Lower leg skin (tissue), 4 donors: ENCODE measurements at places on chromosomes 12 and 14.

- no peak for DNase-seq
These were observed 57.0 kb upstream of the CNTN1 start for GRCh38 chr12:40635141-40635731.

- no peak for DNase-seq
These were observed 753.1 kb upstream of the TBX3 start for GRCh38 chr12:115437061-115437567.

DNA sequence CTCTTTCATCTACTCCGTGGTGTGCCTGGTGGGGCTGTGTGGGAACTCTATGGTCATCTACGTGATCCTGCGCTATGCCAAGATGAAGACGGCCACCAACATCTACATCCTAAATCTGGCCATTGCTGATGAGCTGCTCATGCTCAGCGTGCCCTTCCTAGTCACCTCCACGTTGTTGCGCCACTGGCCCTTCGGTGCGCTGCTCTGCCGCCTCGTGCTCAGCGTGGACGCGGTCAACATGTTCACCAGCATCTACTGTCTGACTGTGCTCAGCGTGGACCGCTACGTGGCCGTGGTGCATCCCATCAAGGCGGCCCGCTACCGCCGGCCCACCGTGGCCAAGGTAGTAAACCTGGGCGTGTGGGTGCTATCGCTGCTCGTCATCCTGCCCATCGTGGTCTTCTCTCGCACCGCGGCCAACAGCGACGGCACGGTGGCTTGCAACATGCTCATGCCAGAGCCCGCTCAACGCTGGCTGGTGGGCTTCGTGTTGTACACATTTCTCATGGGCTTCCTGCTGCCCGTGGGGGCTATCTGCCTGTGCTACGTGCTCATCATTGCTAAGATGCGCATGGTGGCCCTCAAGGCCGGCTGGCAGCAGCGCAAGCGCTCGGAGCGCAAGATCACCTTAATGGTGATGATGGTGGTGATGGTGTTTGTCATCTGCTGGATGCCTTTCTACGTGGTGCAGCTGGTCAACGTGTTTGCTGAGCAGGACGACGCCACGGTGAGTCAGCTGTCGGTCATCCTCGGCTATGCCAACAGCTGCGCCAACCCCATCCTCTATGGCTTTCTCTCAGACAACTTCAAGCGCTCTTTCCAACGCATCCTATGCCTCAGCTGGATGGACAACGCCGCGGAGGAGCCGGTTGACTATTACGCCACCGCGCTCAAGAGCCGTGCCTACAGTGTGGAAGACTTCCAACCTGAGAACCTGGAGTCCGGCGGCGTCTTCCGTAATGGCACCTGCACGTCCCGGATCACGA is 2.2 kb downstream of the SSTR1 start:
- no peak for DNase-seq

GRCh38 chr12:85713373-85713772 is 122.8 kb downstream of the RASSF9 start:
- DNase-seq = no peak

- no peak for DNase-seq
These were observed at the start of gene AKT1 for GRCh38 chr14:104794993-104795780. Gene AKT1 (minus strand): TSS chr14:104795748. CDS start chr14:104792643, 3,105 bp downstream.

DNA sequence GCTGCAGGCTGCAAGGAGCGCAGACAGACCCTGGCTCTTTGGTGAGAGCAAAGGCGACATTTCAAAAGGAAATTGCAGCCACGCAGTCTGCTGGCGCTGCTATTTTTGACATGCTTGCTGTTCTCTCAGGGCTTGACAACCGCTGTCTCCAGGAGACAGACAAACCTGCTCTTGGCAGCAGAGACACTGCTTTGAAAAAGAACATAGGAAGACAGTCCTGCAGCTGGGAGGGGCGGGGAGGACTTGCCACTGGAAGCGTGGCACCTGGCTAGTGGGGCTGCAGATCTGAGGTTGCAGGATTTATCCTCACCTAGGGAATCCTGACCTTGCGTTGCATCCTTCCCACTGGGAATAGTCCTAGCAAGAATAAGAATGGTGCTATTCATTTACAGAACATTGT is 91.8 kb upstream of the KCNA1 start:
- no peak for DNase-seq

- no peak for DNase-seq
These were observed 304.4 kb downstream of the TMEM132D start for GRCh38 chr12:129599406-129599805.

DNA sequence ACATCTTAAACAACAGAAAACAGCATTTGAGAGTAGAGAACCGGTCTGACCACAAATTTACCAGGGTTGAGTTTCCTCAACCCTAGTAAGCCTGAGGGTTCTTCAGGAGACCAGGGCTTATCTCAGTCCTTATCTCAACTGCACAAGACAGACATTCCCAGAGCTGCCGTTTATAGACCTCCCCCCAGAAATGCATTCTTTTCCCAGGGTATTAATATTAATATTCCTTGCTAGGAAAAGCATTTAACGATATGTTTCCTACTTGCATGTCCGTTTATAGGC is 12.3 kb downstream of the TMEM117 start:
- DNase-seq = no peak

DNA sequence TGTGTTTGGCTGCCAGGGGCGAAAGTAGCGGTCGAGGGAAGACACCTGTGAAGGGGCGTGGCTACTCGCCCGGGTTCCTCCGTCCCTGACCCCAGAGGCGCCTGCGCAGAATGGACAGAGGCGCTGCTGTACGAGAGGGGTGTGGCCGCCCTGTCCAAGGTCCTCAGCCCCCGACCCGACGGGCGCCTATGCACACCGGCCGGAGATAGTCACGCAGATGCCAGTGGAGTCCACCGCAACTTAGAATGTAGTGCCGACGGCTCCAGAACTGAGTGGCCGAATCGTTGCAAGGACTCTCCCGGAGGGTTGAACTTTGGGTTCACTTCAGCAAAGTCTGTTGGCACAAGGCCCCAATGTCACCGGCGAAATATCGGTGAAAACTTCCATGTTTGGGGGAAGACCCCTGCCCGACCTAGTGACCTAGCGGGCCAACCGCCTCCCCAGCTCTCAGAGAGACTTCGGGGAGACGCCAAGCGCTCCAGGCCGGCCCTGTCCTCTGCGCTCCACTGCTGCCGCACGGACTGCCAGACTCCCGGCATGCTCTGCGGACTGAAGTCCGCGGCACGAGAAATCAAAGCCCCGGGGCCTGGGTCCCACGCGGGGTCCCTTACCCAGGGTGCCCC is 541 bp upstream of the RNU6-7 start:
- peak; percentile 95 for DNase-seq

GRCh38 chr14:65080960-65081747 is 21.2 kb downstream of the MAX start:
- DNase-seq = no peak

DNA sequence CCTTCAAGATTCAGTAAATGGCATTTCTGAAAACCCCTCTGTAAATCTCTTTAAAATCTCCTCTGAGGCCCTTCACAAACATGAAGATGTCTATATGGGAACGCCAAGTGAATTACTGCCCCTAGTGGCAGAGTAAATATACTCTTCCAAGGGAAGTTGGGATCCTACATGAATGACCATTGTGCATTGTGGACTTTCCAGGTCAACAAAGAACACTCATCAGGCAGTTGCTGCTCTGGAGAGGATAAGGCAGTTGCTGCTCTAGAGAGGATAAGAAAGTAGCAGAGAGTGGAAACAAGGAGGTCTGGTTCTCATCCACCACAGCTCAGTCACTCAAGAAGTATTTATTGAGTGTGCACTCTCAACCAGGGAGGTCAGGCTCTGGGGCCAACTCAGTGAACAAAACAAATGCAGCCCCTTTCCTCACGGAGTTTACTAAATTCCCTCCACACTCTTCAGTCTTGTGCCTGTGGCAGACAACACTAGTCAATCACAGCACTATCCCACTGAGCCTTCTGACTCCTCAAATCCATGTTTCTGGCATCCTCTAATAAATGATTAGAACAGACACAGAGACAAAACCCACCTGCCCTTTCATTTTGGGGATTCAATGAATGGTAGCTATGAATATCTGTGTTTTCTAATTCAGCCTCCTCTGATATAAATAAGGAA is 52.9 kb downstream of the SVOP start:
- DNase-seq = no peak

DNA sequence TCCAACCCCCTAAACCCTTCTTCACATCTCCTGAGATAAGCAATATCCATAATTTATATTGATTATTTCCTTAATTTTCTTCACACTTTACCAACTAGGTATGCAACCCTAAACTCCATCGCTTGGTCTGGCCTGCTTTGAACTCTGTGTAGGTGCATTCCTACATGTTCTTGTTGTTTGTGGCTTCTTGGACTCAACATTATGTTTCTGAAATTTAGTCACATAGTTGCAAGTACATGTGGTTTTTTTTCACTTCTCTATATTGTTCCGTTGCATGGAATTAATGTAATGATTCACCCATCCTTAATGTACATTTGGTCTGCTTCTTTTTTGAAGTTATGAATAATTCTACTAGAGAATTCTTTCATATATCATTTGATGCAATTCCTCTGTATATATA is 1.6 kb upstream of the TAS2R30 start:
- DNase-seq = no peak

DNA sequence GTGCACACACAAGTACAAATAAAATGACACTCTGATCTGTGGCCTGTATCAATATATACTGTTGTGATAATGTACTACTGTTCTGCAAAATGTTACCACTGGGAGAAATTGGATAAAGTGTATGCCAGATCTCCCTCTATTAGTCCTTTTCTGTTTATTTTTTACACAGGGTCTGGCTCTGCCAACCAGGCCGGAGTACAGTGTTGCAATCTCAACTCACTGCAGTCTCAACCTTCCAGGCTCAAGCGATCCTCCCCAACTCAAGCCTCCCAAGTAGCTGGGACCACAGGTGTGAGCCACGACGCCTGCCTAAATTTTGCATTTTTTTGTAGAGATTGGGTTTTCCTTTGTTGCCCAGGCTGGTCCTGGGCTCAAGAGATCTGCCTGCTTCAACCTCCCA is 1.9 kb downstream of the NT5DC3 start:
- no peak for DNase-seq

- DNase-seq = no peak
These were observed 19.4 kb upstream of the PLEKHH1 start for GRCh38 chr14:67513631-67514108.

DNA sequence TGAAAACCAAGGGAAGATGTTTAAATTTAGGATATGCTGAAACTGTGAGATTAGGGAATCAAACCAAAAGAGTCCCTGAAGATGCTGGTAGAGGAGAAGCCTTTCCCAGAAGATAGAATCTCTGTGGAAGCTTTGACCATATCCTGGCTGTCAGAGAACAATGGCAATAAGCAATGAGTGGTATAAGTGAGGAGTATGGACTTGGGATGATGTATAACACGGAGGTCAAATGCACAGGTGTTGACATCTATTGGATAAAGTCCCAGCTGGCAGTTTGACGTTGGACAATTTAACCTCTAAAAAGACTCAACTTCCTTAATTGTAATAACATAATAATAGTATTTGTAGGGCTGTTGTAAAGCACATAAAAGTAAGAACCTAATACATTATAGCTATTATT is 30.1 kb upstream of the CLEC14A start:
- no peak for DNase-seq

DNA sequence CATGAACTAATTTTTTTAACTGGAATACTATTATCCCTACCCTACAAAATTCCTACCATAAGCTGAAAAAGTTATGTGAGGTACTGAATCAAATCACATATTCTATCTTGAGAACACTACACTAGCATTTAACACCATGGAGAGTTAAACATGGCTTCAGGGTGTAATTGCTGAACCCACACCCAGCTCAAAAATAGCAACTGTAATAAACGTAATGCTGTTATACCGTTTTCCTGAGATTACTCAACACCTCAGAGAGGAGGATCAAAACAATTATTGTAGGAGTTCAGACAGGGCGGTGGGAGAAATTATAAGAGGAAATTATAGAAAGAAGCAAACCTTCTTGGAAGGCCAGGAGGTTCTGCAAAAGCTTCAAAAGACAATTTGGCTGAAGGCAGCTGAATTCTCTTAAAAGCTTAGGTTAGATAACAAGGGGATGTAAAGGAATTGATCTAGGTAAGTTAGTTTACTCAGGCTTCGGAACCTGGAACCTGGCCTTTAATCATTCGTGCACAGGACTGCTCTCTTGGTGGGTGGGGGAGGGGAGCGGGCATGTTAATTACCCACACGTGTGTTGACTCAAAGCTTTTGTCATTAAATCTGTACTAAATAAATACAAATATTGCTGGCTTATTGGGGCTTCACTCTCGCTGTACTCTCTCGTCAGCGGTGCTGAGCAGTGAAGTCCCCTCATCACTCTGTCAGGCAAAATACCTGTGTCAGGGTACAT is 12.1 kb upstream of the IPO8 start:
- DNase-seq = no peak

DNA sequence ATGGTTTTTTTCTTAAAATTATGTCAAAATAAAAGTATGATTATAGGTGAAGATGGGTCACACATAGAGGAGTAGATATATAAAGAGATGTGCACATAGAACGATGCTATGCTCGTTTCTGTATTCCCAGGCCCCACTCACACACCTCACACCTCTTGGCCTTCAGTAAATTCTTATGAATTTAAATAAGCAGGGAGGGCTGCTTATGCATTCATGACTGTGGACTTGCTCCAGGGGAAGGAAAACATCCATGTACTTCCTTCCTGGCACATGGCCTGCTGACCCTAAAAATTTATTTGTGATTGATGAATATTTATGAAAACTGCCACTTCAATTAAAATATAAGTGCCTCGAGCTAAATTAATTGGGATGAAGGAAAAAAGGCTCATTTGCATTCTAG is 1306.7 kb upstream of the TMEM132C start:
- DNase-seq = no peak

DNA sequence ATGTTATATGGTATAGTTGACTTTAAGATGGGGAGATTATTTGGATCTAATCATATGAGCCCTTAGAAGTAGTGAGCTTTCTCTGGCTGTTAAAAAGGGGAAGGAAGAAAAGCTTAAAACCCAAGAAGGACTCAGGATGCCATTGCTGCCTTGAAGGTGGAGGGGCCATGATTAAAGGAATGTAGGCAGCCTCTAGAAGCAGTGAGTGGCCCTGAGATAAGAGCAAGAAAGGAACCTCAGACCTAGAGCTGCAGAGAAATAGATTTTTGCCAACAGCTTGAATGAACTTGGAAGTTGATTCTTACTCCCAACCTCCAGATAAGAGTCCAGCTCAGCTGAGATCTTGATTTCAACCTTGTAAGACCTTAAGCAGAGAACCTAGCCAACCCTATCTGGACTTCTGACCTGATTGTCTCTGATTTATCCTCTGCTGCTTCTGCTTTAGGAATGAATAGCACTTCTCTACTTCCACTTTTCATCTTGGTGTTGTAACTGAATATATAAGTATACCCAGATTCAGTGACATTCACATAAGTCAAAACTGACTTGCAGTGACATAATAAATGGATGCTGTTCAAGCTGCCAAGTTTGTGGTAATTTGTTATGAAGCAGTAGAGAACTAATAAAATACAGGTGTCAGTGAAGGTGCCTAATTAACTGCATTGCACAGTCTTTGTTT is 33.5 kb downstream of the RAD51B start:
- DNase-seq = no peak
